ENCODE measurements at places on chromosomes 5 and 9.

DNA sequence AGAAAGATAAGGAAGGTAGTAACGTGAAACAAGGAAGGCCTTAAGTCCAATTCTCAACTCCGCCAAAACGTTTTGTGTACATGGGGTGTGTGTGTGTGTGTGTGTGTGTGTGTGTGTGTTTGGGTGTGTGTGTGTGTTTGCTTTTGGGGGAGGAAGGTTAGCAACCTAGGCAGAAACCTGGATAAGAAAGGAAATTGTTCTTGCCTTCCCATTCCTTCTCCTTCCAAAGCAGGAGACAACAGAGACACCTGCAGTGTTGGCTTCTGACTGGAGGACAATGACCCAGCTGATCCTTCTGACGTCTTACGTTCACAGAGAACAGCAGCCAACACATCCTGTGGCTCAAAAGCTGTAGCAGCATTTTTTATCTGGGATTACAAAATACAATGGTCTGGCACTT is 4.1 kb upstream of the CCNG1 start:
- DNase-seq, result no peak

- DNase-seq, result no peak
These were observed 54.7 kb upstream of the SMARCA2 start for GRCh38 chr9:1960342-1961042.

DNA sequence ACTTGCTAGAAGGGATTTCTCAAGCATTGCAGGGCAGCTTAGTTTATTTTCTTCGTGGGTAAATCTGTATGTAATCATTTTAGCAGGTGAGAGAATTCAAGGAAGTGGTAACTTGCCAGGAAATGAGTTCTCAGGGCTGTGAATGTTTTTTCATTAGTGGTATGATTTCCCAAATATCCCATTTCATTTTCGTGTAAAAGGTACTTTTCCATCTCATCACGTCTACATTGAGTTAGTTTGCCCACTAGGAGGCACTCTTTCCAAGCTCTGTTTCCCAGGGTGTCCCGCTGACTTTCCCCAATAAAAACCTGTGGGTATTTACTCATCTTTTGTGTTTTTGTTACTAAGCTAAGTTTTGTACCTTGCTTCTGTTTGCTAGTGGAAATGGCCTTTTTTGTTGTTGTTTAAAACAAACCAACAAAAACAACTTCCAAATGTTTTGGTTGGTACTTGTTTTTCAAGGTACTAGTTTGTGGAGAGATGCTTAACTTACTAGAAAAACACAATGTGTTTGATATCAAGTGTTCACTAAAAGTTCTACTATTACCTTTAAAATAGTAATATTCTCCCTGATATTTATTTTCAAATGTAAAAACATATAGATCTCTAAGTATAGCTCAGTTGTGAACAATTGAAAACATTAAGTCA is 373.6 kb downstream of the ADGRV1 start:
- DNase-seq, result peak; percentile 22

GRCh38 chr9:134768709-134769351 is 111.8 kb upstream of the FCN2 start:
- no peak for DNase-seq

- no peak for DNase-seq
These were observed 15.6 kb downstream of the FKBP15 start for GRCh38 chr9:113205432-113205831.

DNA sequence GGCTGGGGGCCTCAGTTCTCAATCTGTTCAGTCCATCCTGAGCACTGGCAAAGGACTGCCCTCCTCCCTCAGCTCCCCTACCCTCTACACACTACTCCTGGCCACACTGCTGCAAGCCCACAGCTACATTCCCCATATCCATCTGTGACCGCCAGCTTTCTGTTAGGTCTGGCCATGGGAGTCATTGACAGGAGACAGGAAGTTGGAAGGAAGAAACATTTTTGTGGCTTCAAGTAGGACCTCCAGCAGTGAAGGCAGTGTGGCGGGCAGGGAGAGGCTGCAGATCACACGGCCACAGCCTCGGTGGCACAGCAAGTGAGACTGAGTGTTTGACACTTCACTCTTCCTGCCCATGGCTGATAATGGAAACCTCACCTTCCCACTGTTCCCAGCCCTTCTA is 55.9 kb downstream of the SECISBP2 start:
- no peak for DNase-seq

DNA sequence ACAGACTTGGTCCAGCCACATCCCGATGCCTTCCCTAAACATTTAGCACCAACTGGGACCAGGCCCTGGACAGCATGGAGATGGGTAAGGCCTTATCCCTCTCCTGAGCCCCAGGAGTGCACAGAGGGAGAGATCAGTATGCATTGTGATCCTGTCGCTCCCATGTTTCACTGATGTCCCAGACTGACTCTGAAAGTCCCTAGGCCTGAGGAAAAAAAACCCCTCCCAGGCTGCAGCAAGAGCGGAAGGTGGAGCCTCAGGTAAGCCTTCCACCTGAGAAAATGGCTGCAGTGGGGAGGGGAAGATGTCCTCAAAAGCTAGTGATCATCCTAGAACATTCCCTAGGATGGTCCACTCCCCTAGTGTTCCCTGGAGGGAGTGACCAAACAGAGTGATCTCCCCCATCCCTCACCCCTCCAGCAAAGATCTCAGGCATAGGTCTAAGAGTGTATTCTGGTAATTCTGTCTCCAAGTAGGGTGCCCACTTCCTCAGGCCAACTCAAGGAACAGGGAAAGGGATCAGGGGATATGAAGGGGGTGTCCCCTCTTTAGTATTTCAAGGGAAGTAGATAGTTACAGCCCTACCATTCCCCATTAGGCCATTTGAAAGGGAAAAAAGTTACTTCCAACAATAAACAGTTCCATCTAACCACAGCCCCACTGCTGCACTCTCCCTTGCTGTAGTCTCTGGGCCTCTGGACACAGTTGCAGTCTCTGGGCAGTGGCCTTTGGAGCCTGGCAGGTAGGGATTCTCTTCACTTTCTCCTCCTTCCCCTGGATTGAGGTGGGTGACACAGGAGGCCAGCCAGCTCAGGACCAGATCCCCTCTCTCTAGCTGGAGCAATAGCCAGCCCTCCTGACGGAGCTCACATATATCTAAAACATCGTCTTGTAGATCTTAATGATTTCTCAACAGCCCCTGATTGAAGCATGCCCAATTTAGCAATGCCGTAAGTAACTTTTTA is 6.8 kb upstream of the CXXC5 start:
- no peak for DNase-seq

DNA sequence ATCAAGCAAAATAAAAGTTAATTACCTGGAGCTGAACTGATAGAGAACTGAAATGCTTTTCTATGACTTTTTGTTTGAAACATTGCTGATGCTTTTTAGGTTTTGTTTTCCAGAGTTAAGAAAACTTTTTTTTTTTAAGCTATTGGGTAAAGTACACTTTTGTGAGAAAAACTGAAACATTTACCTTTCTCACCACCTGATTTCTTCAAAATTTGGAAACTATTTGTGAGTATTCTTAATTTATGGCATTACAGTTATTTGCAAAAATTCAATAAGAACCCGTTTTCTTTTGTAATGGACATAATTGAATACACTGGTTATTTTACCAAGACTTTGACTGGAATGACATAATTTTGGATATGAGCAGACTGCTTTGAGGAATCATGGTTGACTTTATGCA is 6.6 kb downstream of the C9orf153 start:
- no peak for DNase-seq

GRCh38 chr9:76559286-76559685 is 100.3 kb downstream of the GCNT1 start:
- DNase-seq, result no peak

- no peak for DNase-seq
These were observed 11.6 kb upstream of the CDC23 start for GRCh38 chr5:138224712-138225111.

DNA sequence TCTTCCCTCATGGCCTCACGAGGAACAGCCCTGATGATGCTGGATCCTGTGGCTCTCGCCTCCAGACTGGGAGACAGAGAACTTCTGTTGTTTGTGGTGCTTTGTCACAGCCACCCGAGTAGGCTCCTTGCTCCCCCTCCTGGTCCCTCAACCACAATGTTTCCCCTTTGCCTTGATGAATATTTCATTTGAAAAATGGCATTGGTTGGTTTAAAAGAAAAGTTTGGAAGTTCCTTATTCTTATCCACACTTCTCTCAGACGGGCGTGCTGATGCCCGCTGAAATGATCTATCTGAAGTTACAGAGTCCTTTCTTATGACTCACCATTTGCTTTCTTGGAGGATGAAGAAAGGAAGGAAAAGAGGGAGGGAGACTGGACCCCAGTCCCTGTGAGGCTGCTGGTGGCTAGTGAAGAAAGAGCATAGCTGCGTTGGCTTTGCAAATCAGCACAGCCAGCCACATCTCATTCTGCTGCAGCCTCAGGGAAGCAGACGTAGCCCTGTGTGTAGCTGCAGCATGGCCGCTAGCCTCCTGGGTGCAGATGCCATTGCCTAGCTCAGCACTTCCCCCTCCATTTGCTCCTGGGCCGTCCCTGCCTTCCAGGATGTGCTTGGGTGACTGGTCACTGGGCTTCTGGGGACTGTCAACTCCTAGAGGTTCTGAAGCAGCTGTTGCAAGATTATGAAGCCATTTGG is 185.9 kb downstream of the ERCC6L2 start:
- peak; percentile 63 for DNase-seq

DNA sequence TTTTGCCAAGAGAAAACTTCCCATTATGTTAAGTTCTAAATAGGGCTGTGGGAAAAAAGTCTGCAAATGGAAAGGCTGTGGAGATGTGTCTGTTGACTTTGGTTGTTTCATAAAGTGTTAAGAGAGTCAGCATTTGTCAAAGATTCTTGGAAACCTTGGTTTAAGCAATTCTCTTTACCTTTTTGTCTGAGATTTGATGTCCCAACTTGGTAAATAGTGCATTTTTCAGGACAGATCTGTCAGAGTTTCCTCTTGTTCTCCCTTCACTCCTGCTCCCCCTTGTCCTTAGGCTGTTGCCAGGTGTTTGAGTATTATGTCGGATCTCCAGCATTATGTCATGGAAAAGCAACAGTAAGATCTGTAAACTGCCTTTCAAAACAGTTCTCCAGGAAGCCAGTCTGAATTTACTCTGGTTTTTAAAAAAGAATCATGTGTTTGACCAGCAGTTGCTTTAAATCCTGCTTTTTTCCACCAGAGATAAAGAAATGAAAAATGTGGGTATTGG is 79.1 kb upstream of the ADAMTSL1 start:
- no peak for DNase-seq

- no peak for DNase-seq
These were observed 100.2 kb downstream of the SLC25A46 start for GRCh38 chr5:110838961-110839360.

- no peak for DNase-seq
These were observed 47.1 kb downstream of the ZNF622 start for GRCh38 chr5:16418471-16418922.

DNA sequence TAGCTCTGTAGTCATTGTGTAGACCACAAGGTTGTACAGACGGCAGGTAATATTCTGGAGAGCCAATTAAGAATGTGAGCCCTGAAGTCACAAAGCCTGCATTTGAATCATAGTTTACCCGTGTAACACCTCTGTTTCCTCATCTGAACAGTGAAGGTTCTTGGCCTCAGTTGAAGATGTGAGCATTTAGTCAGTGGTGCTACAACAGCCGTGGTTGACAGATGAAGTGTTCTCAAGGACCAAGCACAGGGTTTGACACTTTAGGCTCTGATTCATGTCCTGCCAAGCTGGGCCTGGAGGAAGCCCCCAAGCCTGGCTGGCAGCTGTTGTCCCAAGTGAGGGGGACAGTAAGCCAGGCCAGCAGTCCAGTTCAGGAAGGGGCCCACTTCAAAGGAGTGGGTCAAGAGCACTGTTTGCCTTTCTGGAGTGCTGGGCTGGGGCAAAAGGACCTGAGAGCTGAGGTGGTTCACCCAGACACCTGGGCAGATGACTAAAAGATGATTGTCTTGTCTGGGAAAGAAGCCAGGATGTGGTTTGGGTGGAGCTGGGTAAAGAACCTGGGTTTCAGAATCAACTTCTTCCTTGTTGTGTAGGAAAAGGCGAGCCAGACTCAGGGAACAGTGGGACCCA is 20.7 kb downstream of the FAXDC2 start:
- DNase-seq, result no peak

- DNase-seq, result no peak
These were observed 279.7 kb downstream of the GADD45G start for GRCh38 chr9:89884356-89885083.

DNA sequence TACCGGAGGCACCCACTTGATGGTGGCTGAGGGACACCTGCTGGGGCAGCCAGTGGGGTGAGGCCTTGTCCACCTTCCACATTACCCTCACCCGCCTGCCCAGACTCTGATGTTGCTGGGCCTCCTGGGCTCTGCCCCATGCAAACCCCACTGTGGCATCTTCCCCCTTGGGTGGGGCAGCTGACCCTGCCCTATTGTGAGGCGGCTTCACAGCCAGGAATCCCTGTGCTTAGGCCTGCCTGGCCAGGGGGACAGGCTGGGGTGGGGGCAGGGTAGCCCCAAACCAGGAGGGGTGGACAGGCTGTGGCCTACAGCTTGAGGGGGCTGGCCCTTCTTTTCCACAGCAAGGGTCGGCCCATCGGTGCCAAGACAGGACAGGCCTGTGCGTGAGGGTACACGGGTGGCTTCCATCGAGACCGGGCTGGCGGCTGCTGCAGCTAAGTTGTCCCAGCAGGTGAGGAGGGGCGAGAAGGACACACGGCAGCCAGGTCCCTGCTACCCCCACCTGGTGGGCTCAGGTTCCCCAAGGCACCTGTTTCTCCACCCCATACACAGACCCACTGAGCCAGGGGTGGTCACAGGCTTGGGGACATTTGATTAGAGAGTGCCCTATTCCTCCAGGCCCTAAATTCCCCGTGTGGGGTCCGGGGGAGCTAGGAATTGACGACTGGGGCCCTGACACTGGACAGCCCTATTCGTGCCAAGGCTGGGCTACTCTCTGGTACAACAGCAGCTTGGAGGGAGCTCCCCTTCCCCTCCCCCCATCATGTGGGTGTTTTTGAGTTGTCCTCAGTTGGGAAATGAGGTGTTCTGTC is 99.2 kb downstream of the PHF2 start:
- DNase-seq, result no peak

DNA sequence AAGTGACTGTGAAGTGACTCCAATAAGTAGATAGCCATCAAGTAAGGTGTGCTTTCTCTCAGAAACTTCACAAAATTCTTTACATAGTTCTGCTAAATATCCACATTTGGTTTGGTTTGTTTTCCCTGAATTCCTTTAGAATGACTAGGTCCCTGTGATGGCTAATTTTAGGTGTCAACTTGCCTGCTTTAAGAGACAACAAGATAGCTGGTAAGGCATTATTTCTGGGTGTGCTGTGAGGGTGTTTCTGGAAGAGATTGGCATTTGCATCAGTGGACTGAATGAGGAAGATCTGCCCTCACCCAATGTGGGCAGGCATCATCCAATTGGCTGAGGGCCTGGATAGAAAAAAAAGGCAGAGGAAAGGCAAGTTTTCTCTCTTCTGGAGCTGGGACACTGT is 8.3 kb upstream of the PTBP3 start:
- DNase-seq, result no peak

GRCh38 chr5:156675395-156675794 is 174.7 kb upstream of the PPP1R2B start:
- DNase-seq, result no peak

GRCh38 chr5:108278285-108279240 is 103.3 kb downstream of the FBXL17 start:
- DNase-seq, result no peak

GRCh38 chr9:20305452-20305851 is 316.8 kb downstream of the MLLT3 start:
- DNase-seq, result no peak

- no peak for DNase-seq
These were observed 243.1 kb upstream of the PANK3 start for GRCh38 chr5:168822248-168822744.

GRCh38 chr9:127561491-127562278 is 50.4 kb upstream of the STXBP1 start:
- DNase-seq, result no peak

All from putamen (tissue), 1 donor.